A549 treated with AZD2906 at 1 μM for 4 hours (cell line): ENCODE measurements at places on chromosomes 4 and X. TPM values are rescaled to one million over a fixed set of nuclear protein-coding genes. Genes with fewer than 3 reads are reported as not detected.

PROM1 gene
- total RNA-seq = 0.33 to 0.61 TPM (median 0.54 TPM) in 5 replicates

CCDC149 gene
- total RNA-seq = 1.4 to 1.8 TPM (median 1.5 TPM) in 5 replicates

XKRX gene
- 0.73 to 0.94 TPM (median 0.91 TPM) in 5 replicates for total RNA-seq

AFF2 gene
- total RNA-seq = not detected in 5 replicates

NDNF gene
- total RNA-seq = not detected in 5 replicates

XAGE1A gene
- total RNA-seq = 11.6 to 46.7 TPM (median 25.2 TPM) in 5 replicates

AR gene
- total RNA-seq = 2.9 to 3.5 TPM (median 3.3 TPM) in 5 replicates

YY2 gene
- 1.9 to 2.7 TPM (median 2.6 TPM) in 5 replicates for total RNA-seq

TAB3 gene
- 7.7 to 10.6 TPM (median 9.1 TPM) in 5 replicates for total RNA-seq

REELD1 gene
- total RNA-seq = not detected in 5 replicates

DUX4 gene
- total RNA-seq = not detected in 5 replicates

GLUD2 gene
- 2.0 to 2.4 TPM (median 2.3 TPM) in 5 replicates for total RNA-seq

PABPC4L gene
- 0.03 to 0.10 TPM (median 0.06 TPM) in 5 replicates for total RNA-seq

STARD8 gene
- total RNA-seq = 1.0 to 1.8 TPM (median 1.5 TPM) in 5 replicates

SLC2A9 gene
- total RNA-seq = 0.34 to 0.66 TPM (median 0.38 TPM) in 5 replicates

PAGE2B gene
- not detected in 5 replicates for total RNA-seq

TCEAL6 gene
- not detected in 5 replicates for total RNA-seq

PCDH19 gene
- 0.02 to 0.05 TPM (median 0.03 TPM) in 5 replicates for total RNA-seq

SMR3B gene
- not detected in 5 replicates for total RNA-seq

TSPAN7 gene
- 2.0 to 3.0 TPM (median 2.7 TPM) in 5 replicates for total RNA-seq
